ENCODE measurements at places on chromosomes 1 and 21.

GRCh38 chr1:214708321-214708955 lies 105.4 kb downstream of the CENPF start:
- no peak for DNase-seq

DNA sequence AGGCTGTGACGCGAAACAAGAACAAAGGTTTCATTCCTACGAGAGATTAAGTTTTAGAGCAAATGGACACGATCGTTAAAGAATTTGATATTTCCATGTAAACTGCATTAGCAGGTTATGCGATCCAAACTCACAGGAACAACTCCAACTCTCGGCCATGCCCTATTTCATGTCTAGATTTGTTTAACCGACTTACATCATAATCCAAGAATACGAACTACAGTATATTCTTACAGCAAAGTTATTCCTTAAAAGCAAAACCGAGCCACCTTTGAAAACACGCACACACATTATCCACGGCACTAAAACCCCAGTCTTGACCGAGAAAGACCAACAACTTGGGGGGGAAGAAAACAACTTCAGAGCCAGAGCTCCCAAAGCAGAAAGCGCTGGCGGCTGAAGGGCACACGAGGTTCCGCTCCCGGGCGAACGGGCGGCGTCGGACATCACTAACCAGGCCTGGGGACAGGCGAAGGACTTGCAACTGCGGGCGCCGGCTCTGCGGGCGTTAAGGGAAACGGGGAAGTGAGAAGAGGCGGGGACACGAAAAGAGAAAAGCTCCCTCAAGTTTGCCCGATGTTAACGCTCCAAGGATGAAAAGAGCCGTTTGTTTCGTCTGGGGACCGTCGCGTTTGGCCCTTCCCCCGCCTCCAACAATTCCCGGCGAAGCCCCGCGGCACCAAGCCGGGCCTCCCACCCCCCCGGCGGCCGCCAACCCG lies 690 bp downstream of the B3GALNT2 start:
- no peak for DNase-seq

DNA sequence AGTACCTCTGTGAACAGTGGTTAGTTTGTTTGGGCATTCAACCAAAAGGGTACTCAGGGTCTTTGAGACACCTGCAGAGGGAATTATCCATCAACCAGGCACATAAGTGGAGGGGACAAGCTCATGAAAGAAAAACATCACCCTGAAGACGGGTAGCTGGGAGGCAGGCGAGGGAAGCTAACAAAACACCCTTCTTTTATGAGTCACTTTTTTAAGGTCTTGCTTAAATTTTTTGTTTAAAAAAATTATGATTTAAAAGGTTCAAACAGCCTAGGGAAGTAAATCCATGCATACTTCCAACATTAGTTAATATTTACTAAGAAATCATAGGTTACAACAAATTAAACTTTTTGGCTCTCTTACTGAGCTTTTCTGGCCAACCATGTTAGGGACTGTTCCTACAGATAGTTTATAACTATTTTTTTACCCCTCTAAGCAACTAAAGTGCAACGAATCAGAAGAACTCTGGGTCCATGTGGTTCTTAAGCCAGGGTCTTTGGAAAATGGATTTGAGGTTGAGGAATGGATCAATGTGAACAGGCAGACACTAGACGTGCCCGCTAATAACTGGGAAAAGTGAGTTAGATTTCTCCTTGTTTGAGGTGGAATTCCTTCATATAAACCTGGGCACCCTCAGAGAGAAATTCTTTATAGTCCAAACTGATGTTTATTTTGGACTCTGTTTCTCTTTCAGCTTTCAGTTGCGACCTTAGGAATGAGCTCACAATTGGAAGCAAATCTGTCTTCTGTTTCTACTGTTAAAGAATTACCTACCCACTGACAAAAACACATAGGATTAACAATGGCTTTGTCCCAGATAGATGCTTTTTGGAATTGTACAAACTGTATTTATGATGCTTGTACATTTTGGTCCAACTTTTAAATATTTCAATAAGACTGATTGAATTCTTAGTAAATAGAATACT lies 123.0 kb downstream of the LYPLAL1 start:
- DNase-seq = no peak

DNA sequence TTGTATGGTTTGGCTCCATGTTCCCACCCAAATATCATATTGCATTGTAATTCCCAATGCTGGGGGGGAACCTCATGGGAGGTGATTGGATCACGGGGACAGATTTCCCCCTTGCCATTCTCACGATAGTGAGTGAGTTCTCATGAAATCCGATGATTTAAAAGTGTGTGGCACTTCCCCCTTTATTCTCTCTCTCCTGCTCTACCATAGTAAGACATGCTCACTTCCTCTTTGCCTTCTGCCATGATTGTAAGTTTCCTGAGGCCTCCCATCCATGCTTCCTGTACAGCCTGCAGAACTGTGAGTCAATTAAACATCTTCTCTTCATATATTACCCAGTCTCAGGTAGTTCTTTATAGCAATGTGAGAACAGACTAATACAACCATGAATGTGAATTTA lies 211.6 kb upstream of the NR5A2 start:
- DNase-seq = no peak

GRCh38 chr1:225453797-225454648 lies 26.2 kb upstream of the LBR start:
- DNase-seq = no peak

DNA sequence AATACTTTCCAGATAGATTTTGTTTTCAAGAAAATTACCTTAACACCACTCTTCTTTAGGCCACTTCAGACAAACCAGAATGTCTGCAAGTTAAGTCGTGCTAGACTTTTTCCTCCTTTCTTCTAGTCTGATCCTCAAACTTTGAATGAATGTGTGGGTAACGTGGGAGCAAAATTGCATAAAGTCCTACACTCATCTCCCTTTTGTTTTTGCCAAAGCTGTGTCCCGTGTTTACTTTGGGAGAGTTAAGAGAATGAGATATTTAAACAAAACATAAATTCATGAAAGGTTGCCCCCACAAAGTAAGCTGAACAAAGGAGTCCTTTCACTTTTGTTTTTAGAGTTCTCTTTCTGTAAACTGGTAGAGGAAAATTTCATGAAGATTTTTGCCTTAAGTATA lies 16.9 kb upstream of the VAMP3 start:
- DNase-seq = no peak

DNA sequence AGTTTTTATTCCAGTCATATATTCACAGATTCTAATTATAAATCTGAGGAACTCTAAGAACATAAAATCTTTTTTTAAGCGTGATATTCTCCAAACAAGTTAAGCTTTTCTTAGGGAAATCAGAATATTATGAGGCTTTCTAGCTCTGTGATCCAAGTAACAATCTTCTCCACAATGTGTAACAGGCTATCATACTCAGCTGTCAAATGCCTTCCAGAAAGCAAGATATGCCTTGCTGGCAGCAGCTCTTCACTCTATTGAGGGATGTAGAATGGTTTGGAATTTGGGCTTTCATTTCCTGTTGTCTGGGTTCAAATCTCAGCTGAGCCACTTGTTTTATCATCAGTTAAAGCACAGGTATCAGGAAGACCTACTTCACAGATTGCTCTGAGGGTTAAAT lies 446.5 kb downstream of the PTBP2 start:
- DNase-seq = no peak

- no peak for DNase-seq
These were observed 211.9 kb upstream of the SPAG17 start for GRCh38 chr1:118396829-118397495.

Data from stimulated activated CD8-positive, alpha-beta memory T cell treated with anti-CD3 and anti-CD28 coated beads, Interleukin-4, amount 100 ng/mL, for 1 hour (primary cell).